GM23248 (cell line): ENCODE measurements at places on chromosomes 13 and 19. TPM values are rescaled to one million over a fixed set of nuclear protein-coding genes. Genes with fewer than 3 reads are reported as not detected.

DNA sequence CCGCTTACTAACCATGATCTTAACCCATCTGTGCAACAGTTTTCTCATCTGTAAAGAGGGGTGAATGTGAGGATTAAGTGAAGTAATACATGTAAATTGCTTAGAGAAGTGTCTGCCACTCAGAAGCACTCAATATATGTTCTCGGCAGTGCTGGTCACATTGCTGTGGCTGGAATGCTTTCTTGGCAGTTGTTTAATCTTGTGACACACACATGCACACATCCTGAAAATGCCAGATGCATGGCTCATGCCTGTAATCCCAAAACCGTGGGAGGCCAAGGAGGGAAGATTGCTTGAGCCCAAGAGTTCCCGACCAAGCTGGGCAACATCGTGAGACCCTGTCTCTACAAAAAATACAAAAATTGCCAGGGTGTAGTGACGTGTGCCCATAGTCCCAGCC, 4.9 kb upstream of the DMKN start:
- no peaks in the 10 kb centered on the region for H3K27me3 ChIP-seq
- H3K36me3 ChIP-seq, result no peaks in the 10 kb centered on the region
- H3K27ac ChIP-seq, result peak overlapping the region; percentile 88
- peaks cover 26% of the 10 kb centered on the region for H3K4me1 ChIP-seq
- peak; percentile 98 for DNase-seq

The ZNF616 gene
- polyA plus RNA-seq, result 4.1 and 4.7 TPM in 2 replicates

The FOSB gene
- polyA plus RNA-seq, result 4.8 and 8.3 TPM in 2 replicates

The KRTDAP gene
- not detected in 2 replicates for polyA plus RNA-seq

The IGFL2 gene
- polyA plus RNA-seq, result not detected in 2 replicates

The CD79A gene
- 0.49 TPM in 1 of 2 replicates, not detected in the other for polyA plus RNA-seq

The NKG7 gene
- not detected in 2 replicates for polyA plus RNA-seq
